ENCODE measurements at places on chromosomes 16 and 17.

- DNase-seq, result no peak
Measured at GRCh38 chr17:6120351-6120750, 50.2 kb downstream of the WSCD1 start.

DNA sequence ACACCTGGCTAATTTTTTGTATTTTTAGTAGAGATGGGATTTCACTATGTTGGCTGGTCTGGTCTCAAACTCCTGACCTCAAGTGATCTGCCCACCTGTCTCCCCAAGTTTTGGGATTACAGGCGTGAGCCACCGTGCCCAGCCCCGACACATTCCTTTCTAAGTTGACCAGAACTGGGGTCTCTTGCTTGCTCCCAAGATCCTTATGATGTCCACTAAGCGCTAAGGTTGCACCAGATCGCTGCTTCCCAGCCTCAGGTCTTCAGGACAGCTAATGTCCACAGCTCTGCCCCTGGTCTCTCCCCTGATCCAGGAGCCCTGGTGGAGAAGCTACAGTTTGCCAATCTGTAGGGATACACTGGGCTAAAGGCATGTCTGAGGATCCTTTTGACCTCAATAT lies 29.5 kb downstream of the NSMCE1 start:
- no peak for DNase-seq

DNA sequence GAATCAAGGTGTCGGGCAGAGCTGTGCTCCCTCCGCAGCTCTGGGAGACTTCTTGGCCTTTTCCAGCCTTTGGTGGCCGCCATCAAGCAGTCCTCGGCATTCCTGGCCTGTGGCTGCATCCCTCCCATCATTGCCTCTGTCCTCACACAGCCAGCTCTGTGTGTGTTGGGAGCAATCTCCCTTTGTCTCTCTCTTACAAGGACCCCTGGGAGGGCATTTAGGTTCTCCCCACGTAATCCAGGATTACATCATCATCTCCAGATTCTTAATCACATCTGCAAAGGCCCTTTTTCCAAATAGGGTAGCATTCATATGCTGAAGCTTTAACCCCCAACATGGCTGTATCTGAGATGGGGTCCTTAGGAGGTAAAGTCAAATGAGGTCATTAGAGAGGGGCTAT lies 4.1 kb upstream of the DNAH17 start:
- DNase-seq, result no peak

DNA sequence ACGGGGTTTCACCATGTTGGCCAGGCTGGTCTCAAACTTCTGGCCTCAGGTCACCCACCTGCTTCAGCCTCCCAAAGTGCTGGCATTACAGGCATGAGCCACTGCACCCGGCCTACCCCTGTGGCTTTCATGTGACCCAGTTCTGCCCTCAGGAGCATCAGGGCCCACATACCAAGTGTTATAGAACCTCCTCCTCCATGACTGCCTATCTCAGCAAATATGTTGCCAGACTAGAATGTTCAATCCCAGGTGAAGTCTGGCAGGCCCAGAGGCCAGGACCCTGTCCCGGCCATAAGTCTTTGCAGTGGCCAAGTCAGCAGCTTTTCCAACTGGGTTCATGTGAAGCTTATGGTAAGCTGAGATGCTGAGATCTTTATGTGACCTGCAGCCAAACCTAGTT lies 9.8 kb upstream of the SMPD3 start:
- no peak for DNase-seq

- peak; percentile 83 for DNase-seq
Measured at GRCh38 chr17:74961657-74962350, 10.8 kb downstream of the HID1 start.

DNA sequence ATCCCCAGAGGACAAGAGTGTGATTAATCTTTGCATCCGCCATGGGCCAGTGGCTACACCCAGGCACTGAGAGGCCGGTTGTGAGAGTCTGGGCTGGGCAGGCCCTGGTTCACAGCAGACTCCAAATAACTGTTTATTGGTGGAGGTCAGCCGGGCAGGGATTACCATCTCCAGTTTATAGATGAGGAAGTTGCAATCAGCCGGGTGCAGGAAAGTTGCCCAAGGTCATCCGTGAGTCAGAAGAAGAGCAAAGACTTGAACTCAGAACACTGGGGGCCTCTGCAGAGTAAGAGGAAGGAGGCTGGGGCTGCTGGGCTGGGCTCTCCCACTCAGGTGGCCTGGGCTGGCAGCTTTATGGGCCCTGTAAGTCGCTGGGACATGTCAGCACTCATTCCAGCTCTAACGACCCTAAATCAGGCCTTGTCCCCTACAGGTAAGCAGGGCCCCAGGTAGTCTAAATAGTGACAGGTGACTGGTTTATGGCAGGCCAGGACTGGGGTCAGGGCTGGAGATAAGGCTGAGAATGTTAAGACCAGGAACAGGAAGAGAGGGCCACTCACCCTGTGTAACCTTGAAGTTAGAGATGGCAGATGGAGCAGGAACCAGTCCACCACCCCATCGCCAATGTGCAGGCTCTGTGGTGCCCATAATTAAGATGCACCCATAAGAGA lies 2.1 kb upstream of the CA4 start:
- no peak for DNase-seq

DNA sequence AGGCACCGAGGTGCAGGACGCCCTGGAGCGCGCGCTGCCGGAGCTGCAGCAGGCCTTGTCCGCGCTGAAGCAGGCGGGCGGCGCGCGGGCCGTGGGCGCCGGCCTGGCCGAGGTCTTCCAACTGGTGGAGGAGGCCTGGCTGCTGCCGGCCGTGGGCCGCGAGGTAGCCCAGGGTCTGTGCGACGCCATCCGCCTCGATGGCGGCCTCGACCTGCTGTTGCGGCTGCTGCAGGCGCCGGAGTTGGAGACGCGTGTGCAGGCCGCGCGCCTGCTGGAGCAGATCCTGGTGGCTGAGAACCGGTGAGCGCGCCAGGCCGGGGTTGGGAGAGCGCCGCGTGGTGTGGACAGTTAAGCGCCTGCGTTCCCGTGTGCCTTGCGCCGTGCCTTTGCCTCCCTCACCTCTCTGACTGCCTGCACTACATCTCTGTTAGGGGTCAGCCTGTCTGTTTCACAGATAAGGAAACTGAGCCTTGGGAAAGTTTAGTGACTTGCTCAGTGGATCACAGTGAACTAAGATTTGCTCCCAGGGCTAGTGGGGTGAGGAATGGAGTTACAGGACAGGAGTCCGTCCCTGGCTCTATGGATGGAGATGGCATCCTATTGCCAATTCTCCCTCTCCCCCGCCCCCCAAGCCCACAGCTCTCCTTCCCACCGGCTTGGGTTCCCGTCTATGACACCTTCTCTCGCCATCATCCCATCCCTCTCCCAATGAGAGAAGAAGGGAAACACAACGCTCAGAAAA lies 880 bp downstream of the SARM1 start:
- DNase-seq, result no peak

GRCh38 chr17:57086069-57086930 lies 1.3 kb downstream of the AKAP1 start:
- no peak for DNase-seq

DNA sequence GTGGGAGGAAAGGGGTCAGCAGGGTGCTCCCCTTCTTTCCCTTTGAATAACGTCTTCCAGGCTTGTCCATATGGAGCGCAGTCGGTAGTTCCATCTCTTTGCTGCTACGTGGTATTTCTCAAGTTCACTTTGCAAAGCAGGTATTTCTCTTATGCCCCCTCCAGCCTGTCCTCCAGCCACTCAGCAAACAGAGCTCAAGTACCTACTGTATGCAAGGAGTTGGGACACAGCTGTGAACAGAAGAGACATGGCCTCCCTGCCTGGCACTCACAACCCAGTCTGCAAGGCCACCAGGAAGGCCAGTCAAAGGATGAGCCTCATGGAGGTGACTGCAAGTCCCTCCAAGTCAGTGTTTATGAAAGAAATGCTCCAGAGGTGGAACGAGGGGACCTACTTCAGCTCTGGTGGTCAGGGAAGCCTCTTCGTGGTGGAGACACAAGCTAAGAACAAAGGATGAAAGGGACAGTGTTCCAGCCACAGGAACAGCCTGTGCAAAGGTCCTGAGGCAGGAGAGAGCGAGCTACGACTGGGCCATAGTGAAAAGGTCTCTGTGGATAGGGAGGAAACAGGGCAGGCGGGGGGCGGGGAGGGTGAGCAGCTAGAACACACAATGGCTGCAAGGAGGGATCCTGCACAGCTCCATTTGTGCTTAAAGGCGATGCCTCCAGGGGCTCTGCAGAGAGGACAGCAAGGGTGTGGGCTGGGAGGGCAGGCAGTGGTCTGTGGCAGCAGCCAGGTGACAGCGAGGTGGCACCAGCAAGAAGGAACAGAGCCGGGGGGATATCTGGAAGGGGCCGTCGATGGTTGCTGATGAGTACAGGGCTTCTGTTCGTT lies 32.6 kb downstream of the PPL start:
- no peak for DNase-seq

GRCh38 chr16:2438121-2438520 lies 8.9 kb downstream of the CCNF start:
- no peak for DNase-seq

All from CD4-positive, alpha-beta T cell treated with Interleukin-4 for 1 hour (primary cell).